ENCODE measurements at places on chromosomes 1 and 21.

- no peak for DNase-seq
Observed at GRCh38 chr1:201348211-201348566, 29.3 kb downstream of the TNNT2 start.

DNA sequence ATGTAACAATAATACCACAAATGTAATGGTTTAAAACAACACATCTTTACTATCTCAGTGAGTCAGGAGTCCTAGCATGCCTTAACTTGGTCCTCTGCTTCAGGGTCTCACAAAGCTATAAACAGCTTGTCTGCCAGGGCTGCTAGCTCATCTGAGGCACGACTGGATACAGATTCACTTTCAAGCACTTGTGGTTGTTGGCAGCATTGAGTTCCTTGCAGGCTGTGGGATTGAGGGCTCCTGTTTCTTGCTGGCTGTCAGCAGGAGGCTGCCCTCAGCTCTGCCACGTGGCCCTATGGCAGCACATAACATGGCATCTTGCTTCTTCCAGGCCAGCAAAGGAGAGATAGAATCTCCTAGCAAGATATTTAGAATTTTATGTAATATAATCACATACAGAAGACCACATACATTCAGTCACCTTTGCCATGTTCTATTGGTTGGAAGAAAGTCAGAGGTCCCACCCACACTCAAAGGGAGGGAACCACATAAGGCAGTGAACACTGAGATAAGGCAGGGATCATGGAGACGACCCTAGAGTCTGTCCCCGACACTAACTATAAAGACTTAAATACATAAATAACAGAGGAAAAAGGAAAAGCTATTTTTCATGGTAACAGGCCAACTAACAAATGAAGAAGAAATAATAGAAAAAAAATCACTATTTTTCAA, 18.9 kb upstream of the IPP start:
- DNase-seq = no peak

GRCh38 chr1:196105901-196106300, 502.3 kb downstream of the KCNT2 start:
- DNase-seq = no peak

GRCh38 chr1:101112051-101112780, 86.6 kb upstream of the DPH5 start:
- no peak for DNase-seq

DNA sequence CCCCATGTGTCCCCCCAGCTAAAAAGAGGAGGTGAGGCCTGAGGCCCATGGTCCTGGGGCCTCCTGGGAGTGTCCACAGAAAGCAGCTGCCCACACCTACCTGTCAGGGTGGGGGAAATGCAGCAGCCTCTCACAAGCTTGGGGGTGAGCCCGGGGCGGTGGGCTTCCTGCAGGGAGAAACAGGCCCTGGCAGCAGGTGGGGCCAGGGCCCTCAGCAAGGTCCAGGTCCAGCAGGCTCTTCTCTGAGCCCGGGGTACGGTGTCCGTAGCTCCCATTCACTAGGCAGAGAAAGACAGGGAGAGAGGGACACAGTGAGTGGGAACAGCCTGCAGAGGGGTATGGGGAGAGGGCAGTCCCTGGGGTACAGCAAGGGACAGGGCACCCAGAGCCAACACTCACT, 139.0 kb downstream of the GLIS1 start:
- no peak for DNase-seq

GRCh38 chr1:215292932-215293331, 210.4 kb downstream of the KCNK2 start:
- DNase-seq = no peak

DNA sequence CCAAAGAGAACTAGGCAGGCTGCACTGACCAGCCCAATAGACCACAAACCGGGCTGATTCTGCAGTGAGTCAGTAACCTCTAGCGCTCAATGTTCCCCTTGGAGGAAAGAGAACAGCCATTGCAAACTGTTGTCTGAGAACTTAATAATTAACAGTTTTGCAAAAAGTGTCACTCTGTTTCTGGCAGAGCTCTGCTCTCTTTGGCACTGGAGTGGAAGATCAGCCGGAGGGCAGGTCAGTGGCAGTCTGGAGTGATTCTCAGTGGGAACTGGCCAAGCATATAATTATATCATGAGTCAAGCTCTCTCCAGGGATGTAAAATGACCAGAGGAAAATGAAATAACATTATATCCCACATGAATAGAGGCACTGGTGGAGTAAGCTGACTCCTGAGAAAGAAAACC, 238.3 kb downstream of the HLX start:
- no peak for DNase-seq

- DNase-seq = no peak
Observed at GRCh38 chr1:211920141-211920572, 89.6 kb upstream of the LPGAT1 start.

- no peak for DNase-seq
Observed at GRCh38 chr1:116388122-116388521, 15.1 kb downstream of the ATP1A1 start.

DNA sequence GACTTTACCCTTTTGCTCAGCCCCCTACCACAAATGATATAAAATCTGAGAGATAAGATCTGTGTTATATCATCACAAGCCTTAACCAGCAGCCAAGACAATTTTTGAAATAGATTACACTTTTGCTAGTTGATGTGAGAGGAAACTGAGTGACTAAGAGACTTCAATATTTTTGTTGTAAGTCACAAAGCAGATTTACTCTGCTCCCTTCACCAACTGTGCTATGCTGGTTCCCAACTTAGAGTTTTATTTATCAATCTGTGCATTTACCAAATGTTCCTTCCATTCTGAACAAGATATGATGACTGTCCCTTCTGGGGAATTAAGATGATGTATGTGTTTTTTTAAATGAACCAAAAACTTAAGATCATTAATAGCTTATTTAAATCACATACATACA, 12.1 kb upstream of the GRIK1 start:
- no peak for DNase-seq

GRCh38 chr1:54976747-54977146, 3.7 kb upstream of the TMEM61 start:
- DNase-seq = no peak

DNA sequence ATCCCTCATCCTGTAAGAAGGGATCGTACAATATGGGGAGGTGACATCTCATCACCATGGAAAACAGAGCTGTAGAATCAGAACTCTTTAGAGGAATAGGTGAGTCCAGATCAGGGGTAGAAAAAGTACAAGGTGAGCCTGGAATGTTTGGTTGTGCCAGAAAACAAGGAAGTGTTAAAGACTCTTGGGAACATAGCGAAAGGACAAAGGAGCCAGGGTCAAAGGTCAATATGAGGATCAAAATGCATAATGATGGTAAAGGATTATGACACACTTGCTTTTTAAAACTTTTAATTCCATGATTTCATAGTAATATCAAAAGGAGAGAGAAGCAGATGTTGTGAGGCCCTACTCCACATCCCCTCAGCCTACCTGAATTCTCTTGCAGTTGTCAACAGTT, 19.2 kb upstream of the TRIM33 start:
- no peak for DNase-seq

- no peak for DNase-seq
Observed at GRCh38 chr1:67785847-67786753, 47.2 kb downstream of the GNG12 start.
